ENCODE measurements at places on chromosomes 2 and 18.

DNA sequence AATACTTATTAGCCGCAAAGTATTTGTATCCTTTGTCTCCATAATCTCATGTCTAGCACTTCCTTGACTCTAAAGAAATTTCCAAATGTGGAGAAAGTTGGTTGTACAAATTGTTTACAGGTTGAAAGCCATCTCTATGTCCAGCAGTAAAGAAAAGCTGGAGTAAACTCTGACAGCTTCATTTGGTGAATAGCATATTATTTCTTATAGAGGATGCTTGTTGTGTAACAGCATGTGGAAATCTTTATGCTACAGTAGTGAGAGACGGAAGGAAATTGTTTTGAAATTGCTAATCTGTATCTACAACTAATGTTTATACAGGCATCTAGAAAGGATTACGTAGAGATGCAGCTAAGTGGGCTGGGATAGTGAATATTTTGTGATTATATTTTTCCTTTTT, 78.5 kb downstream of the UGGT1 start:
- DNase-seq = no peak

DNA sequence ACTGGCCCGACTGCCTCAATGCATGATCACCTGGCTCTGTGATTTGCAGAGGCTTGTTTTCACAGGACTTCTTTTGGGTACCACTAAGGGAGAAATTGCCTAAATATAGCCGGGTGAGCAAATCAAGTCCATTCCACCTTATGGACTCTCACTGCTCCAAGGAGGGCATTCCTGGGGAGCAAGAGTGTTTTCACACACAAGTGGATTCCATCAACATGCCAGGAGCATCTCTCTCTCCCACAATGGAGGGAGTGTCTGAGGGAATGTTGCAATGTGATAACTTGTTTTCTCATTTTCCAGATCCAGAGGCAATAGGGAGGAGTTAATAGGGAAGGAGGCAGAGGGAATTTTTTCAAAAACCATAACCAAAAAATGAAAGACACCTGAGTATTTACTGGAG, 250.7 kb downstream of the SATB2 start:
- DNase-seq = no peak

DNA sequence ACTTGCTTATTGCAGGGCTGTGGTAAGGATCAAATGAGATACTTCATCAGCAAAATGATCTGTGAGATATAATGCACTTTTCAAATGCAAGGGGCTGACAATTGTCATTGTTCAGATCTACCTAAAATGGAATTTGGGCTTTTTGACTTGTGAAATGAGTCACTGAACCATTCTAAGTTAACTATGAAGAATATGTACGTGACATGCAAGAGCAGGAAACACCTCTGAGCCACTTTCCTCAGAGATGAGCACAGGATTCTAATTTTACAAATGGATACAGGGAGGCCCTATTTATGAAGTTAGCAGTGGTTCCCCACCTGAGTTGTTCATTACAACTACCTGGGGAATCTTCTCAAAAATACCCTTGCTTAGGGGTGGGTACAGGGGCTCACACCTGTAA, 26.7 kb downstream of the CTLA4 start:
- no peak for DNase-seq

DNA sequence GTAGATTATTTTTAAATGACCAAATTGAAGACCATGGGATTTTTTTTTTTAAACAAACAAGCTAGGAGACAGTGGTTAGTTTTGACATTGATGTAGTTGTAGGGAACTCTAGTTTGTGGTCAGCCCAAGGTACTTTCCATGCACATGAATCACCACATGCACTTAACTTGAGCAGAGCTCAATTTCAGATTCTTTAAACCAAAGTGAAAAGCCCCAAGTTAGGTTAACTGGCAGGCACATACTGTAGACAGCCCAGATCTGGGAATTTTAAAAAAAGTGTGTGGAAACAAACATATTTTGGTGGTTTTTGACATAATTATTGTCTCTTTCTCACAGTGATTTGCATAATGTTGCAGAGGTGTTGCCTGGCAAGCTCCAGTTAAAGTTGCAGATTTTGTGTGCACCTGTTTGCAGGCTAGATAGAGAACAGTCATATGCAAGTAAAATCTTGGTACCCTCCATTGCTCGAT, 88.4 kb downstream of the BCL2L11 start:
- DNase-seq = peak; percentile 61

DNA sequence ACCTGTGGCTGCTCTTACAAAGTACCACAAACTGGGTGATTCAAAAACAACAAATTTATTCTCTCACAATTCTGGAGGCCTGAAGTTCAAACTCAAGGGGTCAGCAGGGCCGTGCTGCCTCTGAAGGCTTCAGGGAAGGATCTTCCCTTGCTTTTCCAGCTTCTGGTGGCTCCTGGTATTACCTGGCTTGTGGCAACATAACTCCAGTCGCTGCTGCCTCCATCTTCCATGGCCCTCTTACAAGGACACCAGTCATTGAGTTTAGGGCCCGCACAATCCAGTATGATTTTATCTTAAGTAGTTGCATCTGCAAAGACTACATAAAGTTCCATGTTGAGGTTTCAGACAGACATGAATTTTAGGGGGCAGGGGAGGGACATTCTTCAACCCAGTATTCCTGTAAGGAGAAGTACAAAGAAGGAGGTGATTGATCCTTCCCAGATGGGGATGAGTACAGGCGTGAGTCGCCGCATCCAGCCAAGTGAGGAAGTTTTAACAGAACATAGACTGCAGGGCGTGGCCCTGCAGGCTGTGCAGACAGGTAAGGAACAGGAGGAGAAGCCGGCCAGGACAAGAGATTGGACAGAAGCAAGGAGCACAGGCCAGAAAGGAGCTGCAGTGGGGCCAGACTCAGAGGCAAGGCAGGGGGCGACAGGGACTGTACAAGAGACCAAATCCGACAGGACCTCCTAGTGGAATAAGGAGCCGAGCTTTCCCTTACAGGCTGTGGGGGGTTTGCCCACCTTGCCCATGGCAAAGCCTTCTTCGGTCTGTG, 44.4 kb upstream of the BZW1 start:
- peak; percentile 59 for DNase-seq

GRCh38 chr18:67518566-67518965, 2.0 kb upstream of the DSEL start:
- DNase-seq = no peak

DNA sequence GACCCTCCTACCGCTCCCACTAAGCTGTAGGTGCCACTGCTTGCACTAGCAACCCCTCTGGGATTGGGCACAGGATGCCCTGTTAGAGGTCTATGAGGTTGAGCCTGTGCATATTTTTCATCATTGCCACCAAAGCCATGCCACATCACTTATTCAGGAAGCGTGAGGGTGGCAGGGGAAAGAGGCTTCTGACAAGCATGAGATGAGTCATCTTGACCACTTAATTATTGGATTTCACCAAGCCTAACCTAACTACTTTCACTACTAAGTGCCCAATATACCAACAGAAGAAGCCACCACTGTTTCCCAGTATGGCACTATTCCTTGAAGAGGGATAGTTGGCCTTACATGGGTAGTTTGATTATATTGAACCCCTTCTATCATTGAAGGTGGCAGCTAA, 181.3 kb upstream of the EPHA4 start:
- DNase-seq = no peak

- DNase-seq = peak; percentile 60
These were observed 280.7 kb upstream of the HNRNPA3 start for GRCh38 chr2:176931588-176932563.

DNA sequence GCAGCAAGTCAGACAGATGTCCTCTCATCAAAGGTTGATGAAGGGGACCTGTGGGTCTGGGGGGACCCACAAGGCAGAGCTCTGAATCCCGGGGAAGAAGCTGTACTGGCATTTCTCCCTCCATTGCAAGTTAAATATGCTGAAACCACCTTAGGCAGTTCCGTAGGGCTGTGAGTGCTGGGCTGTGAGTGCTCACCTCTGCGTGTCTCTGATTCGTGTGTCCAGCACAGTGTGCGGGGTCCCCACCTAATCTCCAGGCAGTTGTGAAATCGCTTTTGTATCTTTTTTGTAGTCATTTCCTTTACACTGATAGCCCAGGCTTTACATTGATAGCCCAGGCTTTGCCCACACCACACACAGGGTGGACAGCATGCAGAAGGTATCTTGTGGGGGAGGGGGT, 80.6 kb downstream of the MAP4K4 start:
- no peak for DNase-seq

GRCh38 chr2:25077789-25078169, 35.9 kb downstream of the EFR3B start:
- DNase-seq = no peak

- no peak for DNase-seq
These were observed 380.4 kb upstream of the POU3F3 start for GRCh38 chr2:104473546-104473945.

- DNase-seq = no peak
These were observed 19.4 kb downstream of the FZD5 start for GRCh38 chr2:207750345-207750744.

GRCh38 chr2:86027922-86028765, 77.5 kb downstream of the POLR1A start:
- DNase-seq = no peak

DNA sequence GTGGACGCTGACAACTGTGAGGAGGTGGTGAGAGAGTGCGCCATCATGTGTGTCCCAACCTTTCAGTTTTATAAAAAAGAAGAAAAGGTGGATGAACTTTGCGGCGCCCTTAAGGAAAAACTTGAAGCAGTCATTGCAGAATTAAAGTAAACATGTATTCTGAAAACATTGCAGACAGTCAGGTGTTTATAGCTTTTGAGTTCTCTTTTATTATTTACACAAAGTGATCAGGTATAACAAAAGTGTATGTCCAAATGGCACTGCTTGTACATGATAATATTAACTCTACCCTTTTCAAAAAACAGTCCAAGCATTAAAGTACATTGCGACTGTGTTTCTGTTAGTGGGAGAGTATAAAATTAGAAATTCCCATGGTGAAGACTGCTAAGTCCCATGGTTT, 2.2 kb downstream of the TXNDC2 start:
- no peak for DNase-seq

DNA sequence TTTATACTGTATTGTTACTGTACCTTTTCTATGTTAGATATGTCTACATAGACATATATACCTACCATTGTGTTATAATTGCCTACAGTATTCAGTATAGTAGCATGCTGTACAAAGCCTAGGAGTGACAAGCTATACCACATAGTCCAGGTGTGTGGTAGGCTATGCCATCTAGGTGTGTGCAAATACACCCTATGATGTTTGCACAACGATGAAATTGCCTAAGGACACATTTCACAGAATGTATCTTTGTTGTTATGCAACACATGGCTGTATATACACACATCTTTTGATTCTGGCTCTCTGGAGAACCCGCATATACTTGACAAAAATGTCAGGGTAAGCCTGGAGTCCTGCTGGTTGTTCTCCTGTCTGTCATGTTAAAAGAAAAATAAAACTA, 85.1 kb downstream of the BCL2L11 start:
- DNase-seq = peak; percentile 64

DNA sequence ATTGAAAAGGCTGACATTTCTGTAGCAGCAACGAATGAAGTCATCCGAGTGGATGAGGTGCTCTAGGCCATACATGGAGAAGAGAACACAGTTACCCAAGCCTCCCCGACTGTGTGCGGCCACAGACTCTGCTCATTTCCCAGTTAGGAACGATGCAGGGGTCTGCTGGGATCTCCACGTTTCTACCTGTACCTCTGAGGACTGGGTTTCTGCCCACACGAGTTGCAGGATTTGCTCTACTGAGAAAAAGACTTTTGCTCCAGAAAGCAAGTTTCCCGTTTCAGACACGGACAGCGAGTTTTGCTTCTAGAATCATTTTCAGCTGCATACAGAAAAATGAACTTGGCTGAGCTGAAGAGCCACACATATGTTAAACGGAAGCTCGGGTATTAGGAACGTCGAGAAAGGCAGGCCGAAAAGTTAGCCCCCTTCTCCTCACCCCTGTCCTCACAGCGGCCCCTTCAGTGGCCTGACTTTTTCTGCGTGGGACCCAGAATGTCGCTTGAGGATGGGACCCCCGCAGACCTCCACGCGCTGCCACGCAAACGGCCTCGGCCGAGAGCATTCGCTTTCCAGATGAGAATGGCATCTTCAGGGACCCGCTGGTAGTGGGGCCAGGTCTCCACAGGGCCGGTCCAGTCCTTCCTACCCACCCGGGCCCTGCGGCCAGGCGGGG, 582 bp upstream of the RAB31 start:
- no peak for DNase-seq

DNA sequence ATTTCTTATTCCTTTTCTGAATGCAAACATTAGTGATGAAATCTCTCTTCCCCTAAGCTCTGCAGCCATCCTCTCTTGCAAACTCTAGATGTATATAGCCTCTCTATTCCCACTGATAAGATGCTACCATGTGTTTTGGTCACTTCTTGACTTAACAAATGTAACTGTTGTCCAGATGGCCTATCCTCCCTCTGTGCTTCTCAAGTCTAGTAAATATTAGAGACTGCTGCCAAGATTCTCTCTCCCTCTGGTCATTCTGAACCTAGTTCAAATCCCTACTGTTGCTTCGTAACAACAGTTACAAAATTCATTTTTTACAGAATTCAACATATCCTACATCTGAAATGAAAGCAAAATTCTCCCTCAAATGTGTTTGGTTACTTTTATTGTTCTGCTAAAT, 156.6 kb downstream of the TXNL1 start:
- DNase-seq = no peak

DNA sequence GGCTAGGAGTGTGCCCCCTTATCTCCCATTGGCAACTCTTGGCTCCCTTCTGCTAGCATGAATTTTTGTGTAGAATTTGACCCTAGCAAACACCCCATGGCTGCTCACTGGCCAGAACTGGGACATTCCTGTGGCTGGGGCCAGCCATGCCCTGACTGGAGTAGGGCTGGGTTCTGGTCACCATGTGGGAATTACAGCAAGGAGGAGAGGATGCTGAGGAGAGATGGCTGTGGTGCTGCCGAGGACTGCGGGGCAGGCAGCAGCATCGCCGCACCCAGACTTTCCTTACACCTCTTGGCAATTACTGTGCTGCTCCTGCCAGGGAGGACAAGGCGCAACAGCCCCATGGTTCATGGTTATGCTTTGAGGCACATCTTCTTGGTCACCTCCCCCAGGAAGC, 12.7 kb downstream of the KCNF1 start:
- DNase-seq = no peak

- DNase-seq = no peak
These were observed 127.3 kb upstream of the TACR1 start for GRCh38 chr2:75326645-75327044.

DNA sequence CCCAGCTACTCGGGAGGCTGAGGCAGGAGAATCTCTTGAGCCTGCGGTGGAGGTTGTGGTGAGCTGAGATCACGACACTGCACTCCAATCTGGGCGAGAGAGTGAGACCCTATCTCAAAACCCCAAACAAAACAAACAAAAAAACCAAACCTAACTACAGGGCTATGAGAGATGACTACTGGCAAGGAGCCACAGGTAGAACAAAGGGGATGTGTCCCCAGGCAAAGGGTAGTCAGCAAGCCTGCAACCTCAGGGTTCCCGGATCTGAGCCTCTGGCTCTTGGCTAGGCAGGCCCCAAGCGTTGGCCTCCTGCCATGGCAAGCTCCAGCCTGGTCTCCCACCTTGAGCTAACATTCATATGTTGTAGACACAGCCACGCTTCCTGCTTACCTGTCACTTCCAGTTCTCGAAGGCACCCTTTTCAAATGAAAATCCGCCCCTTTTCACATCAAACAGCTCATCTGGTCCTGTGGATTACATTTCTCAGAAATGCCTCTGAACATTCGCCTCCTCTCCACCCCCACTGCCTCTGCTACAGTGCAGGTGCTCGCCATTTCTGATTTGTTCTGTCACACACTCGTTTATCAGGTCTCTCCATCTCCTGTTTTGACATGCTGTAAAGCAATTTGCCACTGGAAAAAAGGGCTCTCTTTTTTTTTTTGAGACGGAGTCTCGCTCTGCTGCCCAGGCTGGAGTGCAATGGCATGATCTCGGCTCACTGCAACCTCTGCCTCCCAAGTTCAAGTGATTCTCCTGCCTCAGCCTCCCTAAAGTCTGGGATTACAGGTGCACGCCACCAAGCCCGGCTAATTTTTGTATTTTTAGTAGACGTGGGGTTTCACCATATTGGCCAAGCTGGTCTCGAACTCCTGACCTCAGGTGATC, 13.1 kb upstream of the ACTR3 start:
- peak; percentile 88 for DNase-seq
